GM12864 (cell line): ENCODE measurements at places on chromosomes 6 and 20.

DNA sequence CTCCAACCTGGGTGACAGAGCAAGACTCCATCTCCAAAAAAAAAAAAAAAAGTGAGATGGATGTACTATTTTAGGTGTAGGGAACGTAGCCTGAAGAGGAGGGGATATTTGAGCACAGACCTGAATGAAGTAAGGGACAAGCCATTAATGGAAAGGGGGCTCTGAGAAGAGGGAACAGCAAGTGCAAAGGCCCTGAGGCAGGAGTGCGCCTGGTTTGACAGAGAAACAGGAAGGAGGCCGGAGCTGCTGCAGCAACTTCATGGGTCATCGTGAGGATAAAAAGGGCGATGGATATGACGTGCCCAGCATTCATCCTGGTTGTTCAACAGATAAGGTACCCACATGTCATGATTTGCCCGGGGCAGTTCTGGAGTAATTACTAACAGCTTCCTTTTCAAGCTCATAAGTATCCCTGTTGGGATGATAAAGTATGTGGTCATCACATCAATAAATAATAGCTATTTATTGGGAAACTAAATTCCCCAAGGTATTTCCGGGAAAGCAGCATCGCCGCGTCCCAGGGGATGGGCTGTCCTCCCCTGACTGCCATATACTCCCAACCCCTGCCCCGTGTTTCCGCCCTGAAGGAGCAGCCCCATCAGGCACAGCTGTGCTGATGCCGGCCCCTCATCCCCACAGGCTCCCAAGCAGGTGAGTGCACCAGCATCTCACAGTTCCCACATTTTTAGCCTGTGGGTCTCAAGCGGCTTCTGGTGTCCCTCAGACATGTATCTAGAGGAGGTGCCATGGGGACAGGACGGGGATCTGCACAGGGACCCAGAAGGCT is 43.4 kb downstream of the DLGAP4 start:
- DNase-seq, result no peak

GRCh38 chr20:61435184-61435822 is 183.2 kb downstream of the CDH4 start:
- no peak for DNase-seq

GRCh38 chr6:157834549-157834948 is 11.5 kb downstream of the SNX9 start:
- DNase-seq, result no peak

GRCh38 chr6:147888374-147888773 is 379.9 kb downstream of the SAMD5 start:
- no peak for DNase-seq

- no peak for DNase-seq
Observed at GRCh38 chr6:7697820-7698623, 27.9 kb upstream of the BMP6 start.

DNA sequence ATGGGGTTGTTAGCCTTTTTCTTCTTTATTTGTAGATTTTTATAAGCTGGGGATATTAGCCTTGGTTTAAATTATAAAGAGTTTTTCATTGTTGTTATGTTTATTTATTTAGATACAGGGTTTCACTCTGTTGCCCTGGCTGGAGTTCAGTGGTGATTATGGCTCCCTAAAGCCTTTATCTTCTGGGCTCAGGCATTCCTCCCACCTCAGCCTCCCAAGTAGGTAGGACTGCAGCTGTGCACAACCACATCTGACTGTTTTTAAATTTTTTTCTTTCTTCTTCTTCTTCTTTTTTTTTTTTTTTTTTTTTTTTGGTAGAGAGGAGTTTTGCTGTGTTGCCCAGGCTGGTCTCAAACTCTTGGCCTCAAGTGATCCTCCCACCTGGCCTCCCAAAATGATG is 80.9 kb downstream of the UBE3D start:
- no peak for DNase-seq

DNA sequence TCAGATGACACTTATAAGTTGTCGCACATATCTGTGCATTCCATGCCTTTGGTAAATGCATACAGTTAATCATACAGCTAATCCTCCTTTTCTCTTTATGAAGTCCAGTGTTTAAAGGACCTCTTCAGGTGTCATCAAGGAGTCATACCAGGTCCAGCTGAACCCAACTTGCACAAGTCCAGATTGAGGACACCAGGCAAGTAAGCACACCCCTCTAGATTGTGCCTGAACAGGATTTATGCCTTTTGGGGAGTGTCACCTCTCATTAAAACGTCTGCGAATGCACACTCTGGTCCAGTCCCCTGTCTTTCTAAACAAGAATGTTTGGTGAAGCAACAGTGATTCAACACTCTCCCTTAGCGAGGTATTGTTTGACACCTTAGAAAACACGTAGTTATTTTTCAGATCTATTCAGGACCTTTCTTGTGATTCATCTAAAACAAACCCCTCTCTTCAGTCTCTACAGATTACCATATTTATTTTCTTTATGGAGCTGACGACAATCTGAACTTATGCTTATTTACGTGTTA is 48.4 kb downstream of the C6orf15 start:
- no peak for DNase-seq

GRCh38 chr6:14819001-14819400 is 426.9 kb upstream of the JARID2 start:
- no peak for DNase-seq

- DNase-seq, result no peak
Observed at GRCh38 chr6:37882724-37883413, 63.3 kb downstream of the ZFAND3 start.

DNA sequence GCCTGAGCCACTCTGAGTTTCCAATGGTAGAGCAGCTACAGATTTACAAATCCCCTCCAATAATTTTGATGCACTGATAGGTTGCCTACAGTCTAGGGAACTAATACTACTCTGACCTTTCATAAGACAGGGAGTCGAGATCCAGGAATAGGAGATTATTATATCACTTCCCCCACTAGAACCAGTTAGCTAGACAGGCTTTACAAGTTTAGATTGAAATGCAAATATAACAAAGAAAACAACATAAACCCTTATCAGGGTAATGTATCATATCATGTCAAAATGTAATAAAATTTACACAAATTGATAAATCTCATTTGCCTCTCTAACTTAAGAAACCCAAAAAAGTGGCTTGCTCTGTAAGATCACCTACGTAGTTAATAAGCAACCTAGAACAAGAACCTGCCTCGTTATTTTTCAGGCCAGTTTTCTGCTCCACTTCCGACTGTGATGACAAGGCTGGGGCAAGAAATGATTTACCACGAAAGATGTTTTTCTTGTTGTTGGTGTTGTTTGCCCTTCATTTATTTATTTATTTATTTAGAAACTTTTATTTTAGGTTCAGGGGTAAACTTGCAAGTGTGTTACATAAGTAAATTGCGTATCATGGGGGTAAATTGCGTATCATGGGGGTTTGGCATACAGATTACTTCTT is 504.2 kb upstream of the ID4 start:
- DNase-seq, result no peak

- no peak for DNase-seq
Observed at GRCh38 chr6:38427492-38428210, 212.1 kb downstream of the BTBD9 start.

DNA sequence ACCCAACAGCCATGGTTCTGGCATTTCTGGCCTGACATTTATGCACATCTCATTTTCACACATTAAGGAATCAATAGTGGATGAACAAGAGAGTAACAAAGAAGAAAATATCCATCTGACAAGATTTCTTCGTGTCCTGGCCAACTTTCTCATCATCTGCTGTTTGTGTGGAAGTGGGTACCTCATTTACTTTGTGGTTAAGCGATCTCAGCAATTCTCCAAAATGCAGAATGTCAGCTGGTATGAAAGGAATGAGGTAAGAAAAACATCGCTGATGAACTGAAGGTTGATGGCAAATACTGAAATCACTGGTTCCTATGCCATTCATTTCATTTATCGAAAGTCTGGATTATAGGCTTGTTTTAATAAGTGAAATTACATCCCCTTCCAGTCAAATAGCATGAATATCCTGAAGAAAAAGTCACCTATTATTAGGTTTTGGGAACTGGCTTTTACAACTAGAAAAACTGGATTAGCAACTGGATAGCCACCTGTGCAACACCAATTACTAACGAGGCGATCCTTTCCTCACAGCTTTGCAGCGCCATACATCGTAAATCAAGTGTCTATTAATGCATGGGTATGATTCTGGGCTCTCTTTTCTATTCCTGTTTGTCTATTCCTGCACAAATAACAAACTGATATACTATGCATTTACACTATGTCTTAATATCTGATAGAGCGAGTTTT is 50.2 kb upstream of the NOP56 start:
- no peak for DNase-seq

GRCh38 chr6:21005816-21006570 is 471.7 kb downstream of the CDKAL1 start:
- no peak for DNase-seq

DNA sequence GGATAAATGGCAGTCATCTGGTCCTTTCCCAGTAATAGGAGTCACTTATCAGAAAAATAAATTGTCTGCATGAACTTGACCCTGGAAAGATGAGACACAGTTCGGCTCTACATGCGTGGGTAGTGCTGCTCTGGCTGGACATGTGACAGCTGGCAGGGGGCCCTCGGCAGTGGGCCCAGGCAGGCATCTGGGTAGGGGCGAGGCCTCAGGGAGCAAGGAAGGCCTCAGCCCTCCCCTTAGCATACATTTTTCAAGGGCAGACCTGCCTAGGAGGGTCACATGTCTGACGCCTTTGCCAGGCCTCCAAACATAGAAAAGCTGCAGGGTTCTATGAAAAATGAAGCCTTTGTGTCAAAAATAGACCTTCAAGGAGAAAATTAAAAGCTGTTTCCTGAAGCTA is 12.8 kb upstream of the ILRUN start:
- no peak for DNase-seq

- no peak for DNase-seq
Observed at GRCh38 chr6:56162081-56162480, 85.3 kb downstream of the COL21A1 start.

GRCh38 chr6:40880906-40881305 is 158.1 kb downstream of the UNC5CL start:
- no peak for DNase-seq

DNA sequence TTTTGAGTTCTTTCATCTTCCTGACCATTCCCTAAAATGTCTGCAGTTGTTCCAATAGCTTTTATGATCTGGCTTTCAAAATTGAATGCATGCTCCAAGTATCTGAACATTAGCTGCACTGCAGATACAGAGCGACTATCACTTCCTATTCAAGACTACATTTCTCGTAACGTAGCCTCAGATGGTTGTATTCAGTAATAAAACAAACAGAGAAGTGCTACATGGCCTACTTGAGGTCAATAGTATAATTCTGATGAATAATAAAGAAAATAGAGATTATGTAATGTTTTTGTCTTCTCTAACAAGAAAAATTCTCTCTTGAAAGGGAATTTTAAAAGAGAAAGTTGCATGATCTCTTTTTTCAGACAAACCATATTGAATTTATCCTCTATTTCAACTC is 333.9 kb upstream of the IRAK1BP1 start:
- no peak for DNase-seq

DNA sequence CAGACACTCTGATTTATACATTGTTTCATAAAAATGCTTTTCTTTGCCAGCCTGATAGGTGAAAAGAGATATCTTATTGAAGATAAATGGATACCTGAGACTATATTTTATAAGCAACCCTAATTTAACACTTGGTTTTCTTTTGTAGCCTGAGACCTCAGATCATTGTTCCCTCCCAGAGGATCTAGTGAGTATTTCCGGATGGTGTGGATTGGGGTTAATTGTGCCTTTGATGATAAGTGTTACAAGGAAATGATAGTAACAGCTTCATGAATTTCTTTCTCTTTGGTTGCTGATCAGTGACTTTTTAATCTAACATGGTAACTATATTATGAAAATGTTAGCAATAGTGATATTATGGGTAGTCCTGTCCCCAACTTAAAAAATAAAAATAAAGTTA is 30.4 kb downstream of the KDM1B start:
- DNase-seq, result no peak

- DNase-seq, result no peak
Observed at GRCh38 chr6:48765352-48765961, 654.5 kb upstream of the PTCHD4 start.
